ENCODE measurements at places on chromosomes 2 and 18.

DNA sequence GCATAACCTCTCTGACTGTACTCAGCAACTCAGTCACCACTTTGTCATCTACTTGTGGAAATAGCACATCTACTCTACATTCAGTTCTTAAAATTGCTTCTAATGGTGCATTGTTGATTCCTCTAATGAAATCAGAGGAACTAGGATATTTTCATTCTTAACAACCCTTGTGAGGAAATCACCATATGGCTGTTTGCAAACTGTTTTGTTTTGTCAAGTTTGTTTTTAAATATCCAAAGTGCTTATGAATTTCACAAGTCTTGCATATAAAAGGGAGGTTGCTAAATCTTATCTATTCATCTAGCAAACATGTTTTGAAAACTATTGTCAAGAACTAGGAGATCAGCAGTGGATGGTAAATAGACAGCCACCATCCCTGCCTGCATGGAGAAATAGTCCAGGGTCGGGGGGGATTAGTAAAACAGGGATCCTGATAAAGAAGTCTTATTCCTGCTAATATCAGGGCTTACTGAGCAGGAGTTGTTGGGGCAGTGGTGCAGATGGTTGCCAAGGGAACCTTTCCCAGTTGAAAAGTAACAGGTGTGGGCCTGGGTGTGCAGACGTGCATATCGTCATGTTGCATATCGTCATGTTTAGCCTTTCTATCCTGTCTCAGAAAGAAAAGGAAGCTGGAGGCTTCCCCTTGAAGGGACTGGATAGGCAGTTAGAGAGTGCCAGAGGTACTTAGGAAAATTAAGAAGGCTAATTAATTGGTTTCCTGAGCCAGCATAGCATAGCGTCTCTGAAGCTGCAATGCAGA is 7.5 kb upstream of the MYO3B start:
- H3K4me1 ChIP-seq: peaks cover 8% of the 10 kb centered on the region
- H3K4me3 ChIP-seq: no peak overlapping the region
- no peaks in the 10 kb centered on the region for H3K27me3 ChIP-seq

GRCh38 chr2:172239944-172240590 is 137.4 kb upstream of the DLX2 start:
- H3K36me3 ChIP-seq: no peaks in the 10 kb centered on the region
- no peak overlapping the region for H3K4me3 ChIP-seq
- DNase-seq: no peak
- H3K27me3 ChIP-seq: no peaks in the 10 kb centered on the region
- no peak overlapping the region for H3K27ac ChIP-seq

DNA sequence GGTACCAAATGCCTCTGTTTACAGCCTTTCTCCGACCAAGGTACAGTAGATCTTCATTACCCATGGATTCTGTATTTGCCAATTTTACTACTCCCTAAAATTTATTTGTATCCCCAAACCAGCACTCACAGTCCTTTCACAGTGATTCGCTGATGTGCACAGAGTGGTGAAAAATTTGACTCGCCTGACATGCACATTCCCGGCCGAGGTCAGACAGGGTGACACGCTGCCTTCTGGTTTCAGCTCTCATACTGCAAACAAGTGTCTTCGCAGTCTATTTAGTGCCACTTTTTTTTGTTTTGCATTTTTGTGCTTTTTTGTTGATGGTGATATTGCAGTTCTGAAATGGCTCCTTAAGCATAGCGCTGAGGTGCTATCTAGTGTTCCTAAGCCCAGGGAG is 71.0 kb downstream of the MAPK4 start:
- no peak for DNase-seq
- no peaks in the 10 kb centered on the region for H3K36me3 ChIP-seq
- no peak overlapping the region for H3K4me3 ChIP-seq
- H3K4me1 ChIP-seq: peaks cover 20% of the 10 kb centered on the region
- H3K27me3 ChIP-seq: no peaks in the 10 kb centered on the region
- no peak overlapping the region for H3K27ac ChIP-seq

DNA sequence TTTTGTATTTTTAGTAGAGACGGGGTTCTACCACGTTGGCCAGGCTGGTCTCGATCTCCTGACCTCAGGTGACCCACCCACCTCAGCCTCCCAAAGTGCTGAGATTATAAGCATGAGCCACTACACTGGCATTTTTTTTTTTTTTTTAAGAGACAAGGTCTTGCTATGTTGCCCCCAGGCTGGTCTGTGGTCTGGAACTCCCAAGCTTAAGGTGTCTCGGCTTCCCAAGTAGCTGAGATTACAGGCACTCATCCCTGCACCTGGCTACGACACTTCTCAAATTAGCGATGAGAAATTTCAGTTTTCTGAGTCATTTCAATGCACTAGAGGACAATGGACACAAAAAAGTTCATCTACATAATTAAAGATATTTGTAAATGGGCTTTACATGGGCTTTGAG is 36.6 kb upstream of the TCF7L1 start:
- no peaks in the 10 kb centered on the region for H3K27me3 ChIP-seq
- H3K4me1 ChIP-seq: no peaks in the 10 kb centered on the region
- H3K36me3 ChIP-seq: no peaks in the 10 kb centered on the region
- no peak for DNase-seq

DNA sequence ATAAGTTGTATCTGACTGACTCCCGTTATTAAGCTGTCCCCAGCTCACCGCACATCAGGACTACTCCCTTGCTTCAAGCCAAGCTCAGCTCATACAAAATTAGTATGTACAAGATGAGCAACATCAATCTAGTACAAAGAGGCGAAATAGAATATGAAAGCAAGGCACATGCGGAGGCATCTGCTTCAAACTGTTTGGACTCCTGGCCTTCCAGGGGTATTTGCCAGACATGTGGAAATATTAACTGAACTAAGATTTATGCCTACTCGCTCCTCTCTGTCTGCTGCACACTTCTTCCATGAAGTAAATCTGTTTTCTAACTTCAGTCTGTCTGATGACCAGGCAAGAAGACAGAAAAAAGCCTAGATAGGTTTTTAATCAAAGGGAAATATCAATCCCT is 499.8 kb downstream of the PID1 start:
- DNase-seq: no peak
- H3K36me3 ChIP-seq: no peaks in the 10 kb centered on the region
- peaks cover 41% of the 10 kb centered on the region for H3K4me1 ChIP-seq
- no peak overlapping the region for H3K4me3 ChIP-seq
- no peak overlapping the region for H3K27ac ChIP-seq

GRCh38 chr2:235044501-235045271 is 92.9 kb downstream of the SH3BP4 start:
- DNase-seq: no peak
- H3K36me3 ChIP-seq: peaks cover 13% of the 10 kb centered on the region
- H3K4me1 ChIP-seq: no peaks in the 10 kb centered on the region
- H3K27me3 ChIP-seq: no peaks in the 10 kb centered on the region
- H3K4me3 ChIP-seq: no peak overlapping the region

DNA sequence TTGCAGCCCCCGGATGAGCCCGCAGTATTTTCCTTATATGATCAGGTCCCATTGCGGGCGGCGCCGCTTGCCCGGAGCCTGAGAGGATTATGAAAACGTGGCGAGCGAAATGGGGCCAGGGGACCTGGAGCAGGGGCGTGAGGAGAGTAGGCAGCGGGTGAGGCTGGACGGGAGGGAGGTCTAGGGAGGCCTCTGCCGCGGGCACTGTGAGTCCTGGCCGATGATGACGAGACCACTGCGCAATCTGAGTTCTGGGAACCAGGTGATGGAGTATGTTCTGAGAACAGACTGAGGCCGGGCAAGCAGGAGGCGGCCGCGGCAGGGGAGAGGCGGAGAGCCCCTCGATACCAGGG is 790 bp upstream of the ACAA2 start:
- H3K4me3 ChIP-seq: peak overlapping the region; percentile 89
- no peaks in the 10 kb centered on the region for H3K36me3 ChIP-seq
- peak overlapping the region; percentile 90 for H3K27ac ChIP-seq
- peaks cover 25% of the 10 kb centered on the region for H3K4me1 ChIP-seq
- no peaks in the 10 kb centered on the region for H3K27me3 ChIP-seq

Measured in thoracic aorta (tissue), 2 donors.